HepG2 (cell line): ENCODE measurements at places on chromosomes 7 and 10. TPM values are rescaled to one million over a fixed set of nuclear protein-coding genes. Genes with fewer than 3 reads are reported as not detected.

The ANKRD7 gene
- not detected in 2 replicates for total RNA-seq

The DGKB gene
- not detected in 2 replicates for total RNA-seq

The PLAC9 gene
- total RNA-seq: not detected in 2 replicates

The AVL9 gene
- 48.0 and 65.3 TPM in 2 replicates for total RNA-seq

The PRR15 gene
- total RNA-seq: 6.2 and 7.8 TPM in 2 replicates

The RARRES2 gene
- 94.6 and 172 TPM in 2 replicates for total RNA-seq

The WNT16 gene
- total RNA-seq: not detected in 2 replicates

DNA sequence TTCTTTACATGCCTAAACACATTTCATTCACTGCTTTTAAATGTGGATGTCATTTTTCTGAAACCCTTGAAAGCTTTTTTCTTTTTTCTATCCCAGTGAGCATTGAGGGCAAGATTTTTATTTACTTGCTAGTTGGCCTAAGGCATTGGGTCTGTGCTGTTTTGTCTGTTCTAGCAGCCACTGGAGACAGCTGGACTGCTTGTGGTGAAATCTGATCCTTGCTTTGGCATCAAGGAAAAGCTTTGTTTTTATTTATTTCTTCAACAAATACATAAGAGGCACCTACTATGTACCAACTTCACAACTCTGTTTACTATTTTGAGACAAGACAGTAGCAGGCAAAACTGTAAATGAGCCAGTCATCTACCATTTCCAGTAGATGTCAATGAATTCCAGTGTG is 28.4 kb upstream of the PDLIM1 start:
- no peak for DNase-seq

DNA sequence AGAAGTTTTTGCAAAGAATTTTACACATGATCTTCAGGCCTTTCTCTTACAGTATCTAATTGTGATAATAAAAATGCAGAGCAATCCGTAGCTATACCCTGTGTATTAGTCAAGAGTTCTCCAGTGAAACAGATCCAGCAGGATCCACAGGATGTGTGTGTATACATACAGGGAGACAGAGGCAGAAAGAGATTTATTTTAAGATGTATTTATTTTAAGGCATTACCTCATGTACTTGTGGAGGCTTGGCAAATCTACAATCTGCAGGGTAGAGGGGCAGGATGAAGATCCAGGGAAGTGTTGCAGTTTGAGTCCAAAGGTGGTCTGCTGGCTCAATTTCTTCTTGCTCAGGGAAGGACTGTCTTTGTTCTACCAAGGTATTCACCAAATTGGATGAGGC is 41.7 kb downstream of the ARHGAP12 start:
- DNase-seq: no peak

DNA sequence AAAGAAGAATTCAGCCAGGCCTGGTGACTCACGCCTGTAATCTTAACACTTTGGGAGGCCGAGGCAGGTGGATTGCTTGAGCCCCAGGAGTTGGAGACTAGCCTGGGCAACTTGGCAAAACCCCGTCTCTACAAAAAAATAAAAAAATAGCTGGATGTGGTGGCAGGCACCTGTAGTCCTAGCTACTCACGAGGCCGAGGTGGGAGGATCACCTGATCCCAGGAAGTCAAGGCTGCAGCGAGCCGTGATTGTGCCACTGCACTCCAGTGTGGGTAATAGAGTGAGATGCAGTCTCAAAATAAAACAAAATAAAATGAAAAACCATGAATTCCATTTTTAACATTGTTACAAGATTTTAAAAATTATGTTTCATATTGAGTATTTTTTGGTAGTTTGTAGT is 988.9 kb upstream of the ZNF722 start:
- no peak for DNase-seq

GRCh38 chr7:37511915-37512314 is 63.3 kb upstream of the ELMO1 start:
- DNase-seq: no peak

DNA sequence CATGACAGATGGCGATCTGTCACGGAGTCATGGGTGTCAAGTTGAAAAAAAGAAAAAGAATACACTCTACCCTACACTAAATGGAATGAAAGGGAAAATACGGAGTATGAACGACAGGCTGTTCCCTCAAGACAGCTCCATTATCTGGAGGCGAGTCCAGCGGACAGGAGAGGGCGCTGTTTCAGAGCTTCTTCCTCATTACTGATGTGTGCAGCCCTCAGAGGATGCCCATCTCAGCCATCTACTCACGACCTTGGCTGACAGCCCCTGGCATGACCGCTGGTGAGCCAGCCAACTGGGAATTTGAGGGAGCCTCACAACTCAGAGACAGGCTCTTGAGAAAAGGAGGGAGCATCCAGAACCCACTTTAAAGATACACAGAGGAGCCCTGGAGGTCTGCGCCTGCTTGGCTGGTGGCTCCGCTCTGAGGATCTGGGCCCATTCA is 49.6 kb upstream of the SMNDC1 start:
- peak; percentile 41 for DNase-seq

- DNase-seq: no peak
Measured at GRCh38 chr7:157176771-157177170, 38.0 kb downstream of the UBE3C start.

DNA sequence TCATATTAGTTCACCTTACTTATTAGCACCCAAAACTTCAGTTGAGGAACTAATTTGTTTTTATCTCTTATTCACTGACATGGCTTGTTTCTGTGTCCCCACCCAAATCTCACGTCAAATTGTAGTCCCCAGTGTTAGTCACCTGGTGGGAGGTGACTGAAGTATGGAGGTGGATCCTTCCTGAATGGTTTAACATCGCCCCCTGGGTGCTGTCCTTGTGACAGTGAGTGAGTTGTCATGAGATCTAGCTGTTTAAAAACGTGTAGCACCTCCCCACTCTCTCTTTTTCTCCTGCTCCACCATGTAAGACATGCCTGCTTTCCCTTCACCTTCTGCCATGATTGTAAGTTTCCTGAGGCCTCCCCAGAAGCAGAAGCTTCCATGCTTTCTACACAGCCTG is 75.0 kb upstream of the HECTD2 start:
- no peak for DNase-seq

DNA sequence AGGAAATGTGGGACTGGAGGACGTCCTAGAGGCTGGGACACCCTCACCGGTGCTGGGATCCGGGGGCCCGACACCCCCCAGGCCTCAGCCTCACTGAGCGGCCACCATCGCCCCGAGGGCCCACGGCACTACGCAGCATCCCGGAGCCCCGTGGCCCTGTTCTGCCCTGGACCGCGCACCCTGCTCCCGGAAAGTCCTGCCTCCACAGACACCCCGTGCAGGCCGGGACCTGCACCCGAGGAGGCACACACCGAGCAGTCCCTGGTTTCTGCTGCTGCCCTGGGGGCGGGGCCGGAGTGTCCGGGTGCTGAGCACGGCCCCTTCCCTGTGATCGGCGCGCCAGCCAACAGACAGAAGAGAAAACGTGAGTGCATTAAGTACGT is 18.1 kb upstream of the KNDC1 start:
- DNase-seq: no peak

DNA sequence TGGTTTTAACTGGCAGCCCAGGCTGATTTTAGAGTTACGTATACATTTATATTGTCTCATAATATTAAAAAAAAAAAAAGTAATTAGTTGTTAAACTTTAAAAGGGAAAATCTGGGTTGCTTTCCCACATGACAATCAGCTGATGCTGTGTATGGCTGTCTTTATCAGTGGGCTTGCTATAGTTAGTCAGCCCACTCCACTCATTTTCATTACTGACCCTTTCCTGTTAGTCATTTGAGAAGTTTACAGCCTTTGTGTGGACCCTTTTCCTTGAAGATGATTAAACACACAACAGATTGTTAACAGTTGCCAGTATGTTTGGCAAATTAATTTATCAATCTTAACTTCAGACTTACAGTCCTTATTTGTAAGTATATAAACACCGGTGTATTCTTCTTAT is 164.5 kb upstream of the AGR3 start:
- no peak for DNase-seq

DNA sequence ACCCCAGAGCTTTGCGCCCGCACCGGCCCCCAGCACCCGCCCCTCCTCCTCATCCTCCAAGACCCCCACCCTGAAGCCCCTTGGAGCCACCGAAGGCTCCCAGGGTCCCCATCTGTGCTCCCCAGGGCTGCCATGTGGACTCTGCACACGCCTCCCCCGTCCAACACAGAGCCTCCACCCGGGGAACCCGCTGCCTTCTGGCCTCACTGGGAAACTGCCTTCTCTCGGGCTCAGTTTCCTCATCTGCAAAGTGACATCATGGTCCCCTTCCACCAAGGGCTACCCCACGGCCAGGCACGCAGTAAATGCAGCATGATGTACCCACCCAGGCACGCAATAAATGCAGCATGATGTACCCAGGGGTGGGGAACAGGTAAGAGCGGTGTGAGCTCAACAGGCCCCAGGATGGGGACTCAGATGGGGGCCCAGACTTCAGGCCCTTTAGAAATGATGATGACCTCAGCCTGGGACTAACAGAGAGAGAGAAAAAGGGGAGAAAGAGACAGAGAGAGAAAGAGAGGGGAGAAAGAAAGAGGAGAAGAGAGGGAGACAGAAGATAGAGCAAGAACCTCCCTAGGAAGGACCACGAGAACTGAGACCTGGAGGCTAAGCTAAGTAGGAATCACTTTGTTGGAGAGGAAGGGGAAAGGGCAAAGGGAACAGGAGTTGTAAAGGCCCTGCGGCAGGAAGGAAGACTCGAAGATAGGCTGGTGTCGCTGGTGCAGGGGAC is 2.5 kb upstream of the MICALL2 start:
- no peak for DNase-seq

DNA sequence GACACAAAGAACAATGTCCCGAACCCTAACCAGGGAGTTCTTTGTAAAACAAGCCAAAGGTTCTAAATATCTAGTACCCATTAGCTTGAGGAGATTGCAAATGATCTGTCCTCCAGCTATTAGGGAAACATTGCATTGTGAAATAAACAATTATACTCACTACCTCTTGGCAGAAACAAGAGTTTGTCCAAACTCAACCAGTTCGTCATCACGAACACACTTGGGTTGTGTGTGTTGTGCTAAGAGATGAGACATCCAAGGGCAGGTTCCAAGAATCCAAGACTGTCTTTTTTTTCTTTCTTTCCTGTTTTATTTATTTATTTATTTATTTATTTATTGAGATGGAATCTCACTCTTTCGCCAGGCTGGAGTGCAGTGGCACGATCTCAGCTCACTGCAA is 793.1 kb upstream of the AUTS2 start:
- DNase-seq: no peak

GRCh38 chr10:112275512-112276245 is 7.5 kb upstream of the TECTB start:
- DNase-seq: peak; percentile 98

DNA sequence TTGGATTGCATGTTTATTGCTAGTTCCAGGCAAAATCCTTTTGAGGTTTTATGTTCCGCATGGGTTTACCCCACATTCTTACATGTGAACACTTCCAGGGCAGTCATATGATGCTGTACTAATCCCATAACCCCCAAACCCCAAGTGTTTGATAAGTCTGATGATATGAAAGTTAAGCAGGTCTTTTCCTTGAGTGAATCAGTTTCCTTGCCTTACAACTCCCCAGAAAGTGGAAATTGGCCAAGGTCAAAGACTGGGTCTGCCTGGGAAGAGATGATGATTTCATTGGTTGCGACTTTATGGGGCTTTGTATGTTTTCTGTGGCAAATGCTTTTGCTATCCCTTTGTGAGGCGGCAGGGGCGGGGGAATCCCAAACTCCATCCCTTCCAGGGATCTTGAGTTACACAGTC is 24.7 kb downstream of the AFAP1L2 start:
- no peak for DNase-seq

- no peak for DNase-seq
Measured at GRCh38 chr10:3701491-3701890, 83.5 kb downstream of the KLF6 start.
